ENCODE measurements at places on chromosomes 7 and 10.

DNA sequence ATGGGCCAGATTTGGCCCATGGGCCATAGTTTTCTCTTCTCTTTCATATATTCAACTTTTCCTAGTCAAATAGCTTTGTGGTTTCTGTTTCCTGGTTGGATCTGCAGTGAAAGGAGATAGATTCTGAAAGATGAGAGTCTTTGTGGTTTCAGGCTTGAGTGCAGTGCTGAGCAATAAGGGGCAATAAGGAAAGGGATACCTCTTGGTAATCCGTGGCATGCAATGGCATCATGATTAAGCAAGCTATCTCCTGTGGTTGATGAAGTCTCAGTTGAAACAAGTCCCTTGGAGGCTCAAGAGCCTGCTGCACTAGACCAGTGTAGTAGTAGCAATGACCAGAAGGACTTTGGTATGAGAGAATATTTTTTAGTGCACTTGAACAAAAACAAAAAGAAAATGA, 187.7 kb upstream of the CNTNAP2 start:
- no peak overlapping the region for H3K27ac ChIP-seq
- no peaks in the 10 kb centered on the region for H3K36me3 ChIP-seq
- no peaks in the 10 kb centered on the region for H3K4me1 ChIP-seq
- no peaks in the 10 kb centered on the region for H3K27me3 ChIP-seq
- H3K4me3 ChIP-seq, result no peak overlapping the region

- H3K27ac ChIP-seq, result no peak overlapping the region
- H3K4me3 ChIP-seq, result no peak overlapping the region
- H3K27me3 ChIP-seq, result no peaks in the 10 kb centered on the region
Measured at GRCh38 chr7:105512415-105512814, 9.7 kb downstream of the PUS7 start.

- H3K27me3 ChIP-seq, result peaks cover 27% of the 10 kb centered on the region
- H3K36me3 ChIP-seq, result no peaks in the 10 kb centered on the region
- no peak overlapping the region for H3K27ac ChIP-seq
- no peak overlapping the region for H3K4me3 ChIP-seq
Measured at GRCh38 chr10:69663369-69663947, 33.4 kb downstream of the FAM241B start.

- H3K27ac ChIP-seq, result no peak overlapping the region
- no peak for DNase-seq
- H3K4me3 ChIP-seq, result no peak overlapping the region
- no peaks in the 10 kb centered on the region for H3K36me3 ChIP-seq
Measured at GRCh38 chr10:1339396-1339795, 283.2 kb downstream of the WDR37 start.

DNA sequence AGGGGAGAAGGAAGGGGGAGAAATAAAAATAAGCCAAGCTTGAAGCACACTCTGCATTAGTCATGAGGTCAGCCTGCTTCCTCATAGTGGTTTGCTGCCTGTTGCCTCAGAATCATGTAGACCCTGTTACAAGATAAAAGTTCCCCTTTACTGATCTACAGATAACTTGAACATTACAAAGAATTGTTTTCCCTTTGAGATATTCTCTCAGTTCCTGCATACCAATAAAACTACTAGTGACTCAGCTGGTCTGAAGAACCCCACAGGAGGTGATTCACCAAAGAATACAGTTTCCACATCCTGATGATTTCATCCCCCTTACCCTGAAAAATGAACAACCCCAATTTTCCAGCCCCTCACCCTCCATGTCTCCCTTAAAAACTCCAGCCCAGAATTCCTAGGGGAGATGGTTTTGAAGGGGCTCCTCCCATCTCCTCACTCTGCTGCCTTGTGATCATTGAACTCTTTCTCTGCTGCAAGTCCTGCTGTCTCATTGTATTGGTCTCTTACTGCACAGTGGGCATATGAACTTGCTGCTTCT, 31.5 kb upstream of the NRP1 start:
- H3K4me1 ChIP-seq, result no peaks in the 10 kb centered on the region
- H3K4me3 ChIP-seq, result no peak overlapping the region
- H3K27ac ChIP-seq, result no peak overlapping the region
- H3K27me3 ChIP-seq, result no peaks in the 10 kb centered on the region
- no peaks in the 10 kb centered on the region for H3K36me3 ChIP-seq

GRCh38 chr10:31875608-31876007, 53.0 kb downstream of the ARHGAP12 start:
- DNase-seq, result no peak
- no peak overlapping the region for H3K4me3 ChIP-seq
- no peak overlapping the region for H3K27ac ChIP-seq
- peaks cover 23% of the 10 kb centered on the region for H3K4me1 ChIP-seq
- no peaks in the 10 kb centered on the region for H3K27me3 ChIP-seq
- H3K36me3 ChIP-seq, result no peaks in the 10 kb centered on the region

- H3K27me3 ChIP-seq, result peaks cover 11% of the 10 kb centered on the region
- H3K4me1 ChIP-seq, result no peaks in the 10 kb centered on the region
- H3K4me3 ChIP-seq, result no peak overlapping the region
- no peaks in the 10 kb centered on the region for H3K36me3 ChIP-seq
Measured at GRCh38 chr10:131706476-131706875, 194.3 kb upstream of the PPP2R2D start.

GRCh38 chr7:28062197-28062991, 118.2 kb downstream of the JAZF1 start:
- H3K4me3 ChIP-seq, result no peak overlapping the region
- no peaks in the 10 kb centered on the region for H3K27me3 ChIP-seq
- no peaks in the 10 kb centered on the region for H3K4me1 ChIP-seq
- no peaks in the 10 kb centered on the region for H3K36me3 ChIP-seq
- no peak overlapping the region for H3K27ac ChIP-seq

DNA sequence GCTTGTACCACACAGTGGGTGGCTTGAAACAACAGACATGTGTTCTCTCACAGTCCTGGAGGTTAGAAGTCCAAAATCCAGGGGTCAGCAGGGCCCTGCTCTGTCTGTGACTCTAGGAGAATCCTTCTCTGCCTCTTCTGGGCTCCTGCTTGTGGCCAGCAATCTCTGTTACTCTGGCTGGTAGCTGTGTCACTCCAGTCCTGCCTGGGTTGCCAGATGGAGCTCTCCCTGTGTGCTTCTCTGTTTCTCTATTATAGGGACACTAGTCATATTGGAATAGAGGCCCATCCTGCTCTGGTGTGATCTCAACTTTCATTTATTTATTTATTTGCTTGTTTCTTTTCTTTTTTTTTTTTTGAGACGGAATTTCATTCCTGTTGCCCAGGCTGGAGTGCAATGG, 276.6 kb upstream of the GALNT17 start:
- H3K36me3 ChIP-seq, result no peaks in the 10 kb centered on the region
- DNase-seq, result no peak

DNA sequence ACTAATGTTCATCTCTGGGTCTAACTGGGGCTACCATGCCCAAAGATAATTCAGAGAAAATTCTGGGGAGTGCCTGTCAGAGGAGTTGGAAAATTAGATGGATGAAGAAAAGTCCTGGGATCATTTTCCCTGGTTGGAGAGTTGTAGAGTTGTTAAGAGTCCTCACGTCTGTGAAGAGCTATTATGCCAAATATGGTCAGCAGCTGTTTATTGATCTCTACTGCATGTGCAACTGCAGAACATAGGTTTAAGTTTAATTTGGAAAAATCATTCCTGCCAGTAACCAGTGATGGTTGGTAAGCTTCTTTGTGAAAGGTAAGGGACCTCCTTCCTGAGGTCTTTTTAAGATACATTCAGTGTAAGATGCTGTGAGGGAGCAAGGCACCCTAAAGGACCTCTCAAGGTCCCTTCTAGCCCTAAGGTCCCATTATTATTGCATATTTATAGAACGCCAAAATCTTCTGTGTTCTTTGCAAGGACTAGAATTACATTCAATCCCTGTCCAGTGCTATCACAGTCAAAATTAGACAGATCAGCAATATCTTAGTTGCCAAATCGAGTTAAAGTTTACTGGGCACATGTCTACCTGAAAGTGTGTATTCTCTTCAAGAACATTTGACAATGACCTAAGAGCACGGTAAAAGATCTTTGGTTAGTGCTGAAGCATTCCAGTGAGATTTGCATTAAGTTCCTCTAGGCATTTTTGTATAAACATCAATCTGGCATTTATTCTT, 62.7 kb downstream of the VTI1A start:
- no peaks in the 10 kb centered on the region for H3K36me3 ChIP-seq
- peaks cover 8% of the 10 kb centered on the region for H3K4me1 ChIP-seq
- H3K4me3 ChIP-seq, result no peak overlapping the region
- no peaks in the 10 kb centered on the region for H3K27me3 ChIP-seq
- DNase-seq, result no peak

GRCh38 chr10:132163278-132163765, 23.4 kb upstream of the DPYSL4 start:
- H3K27me3 ChIP-seq, result no peaks in the 10 kb centered on the region
- peaks cover 11% of the 10 kb centered on the region for H3K4me1 ChIP-seq
- H3K4me3 ChIP-seq, result no peak overlapping the region
- peak; percentile 33 for DNase-seq
- no peaks in the 10 kb centered on the region for H3K36me3 ChIP-seq

GRCh38 chr10:18400906-18401245, 250.5 kb downstream of the NSUN6 start:
- no peak overlapping the region for H3K27ac ChIP-seq
- peaks cover 10% of the 10 kb centered on the region for H3K4me1 ChIP-seq
- H3K4me3 ChIP-seq, result no peak overlapping the region
- no peaks in the 10 kb centered on the region for H3K36me3 ChIP-seq

GRCh38 chr10:31622978-31623377, 304.0 kb downstream of the ZEB1 start:
- no peak overlapping the region for H3K27ac ChIP-seq
- no peaks in the 10 kb centered on the region for H3K27me3 ChIP-seq
- no peak overlapping the region for H3K4me3 ChIP-seq
- H3K4me1 ChIP-seq, result 0 out of 2 replicates have a peak, but pooled peaks cover 7% of the 10 kb centered on the region

DNA sequence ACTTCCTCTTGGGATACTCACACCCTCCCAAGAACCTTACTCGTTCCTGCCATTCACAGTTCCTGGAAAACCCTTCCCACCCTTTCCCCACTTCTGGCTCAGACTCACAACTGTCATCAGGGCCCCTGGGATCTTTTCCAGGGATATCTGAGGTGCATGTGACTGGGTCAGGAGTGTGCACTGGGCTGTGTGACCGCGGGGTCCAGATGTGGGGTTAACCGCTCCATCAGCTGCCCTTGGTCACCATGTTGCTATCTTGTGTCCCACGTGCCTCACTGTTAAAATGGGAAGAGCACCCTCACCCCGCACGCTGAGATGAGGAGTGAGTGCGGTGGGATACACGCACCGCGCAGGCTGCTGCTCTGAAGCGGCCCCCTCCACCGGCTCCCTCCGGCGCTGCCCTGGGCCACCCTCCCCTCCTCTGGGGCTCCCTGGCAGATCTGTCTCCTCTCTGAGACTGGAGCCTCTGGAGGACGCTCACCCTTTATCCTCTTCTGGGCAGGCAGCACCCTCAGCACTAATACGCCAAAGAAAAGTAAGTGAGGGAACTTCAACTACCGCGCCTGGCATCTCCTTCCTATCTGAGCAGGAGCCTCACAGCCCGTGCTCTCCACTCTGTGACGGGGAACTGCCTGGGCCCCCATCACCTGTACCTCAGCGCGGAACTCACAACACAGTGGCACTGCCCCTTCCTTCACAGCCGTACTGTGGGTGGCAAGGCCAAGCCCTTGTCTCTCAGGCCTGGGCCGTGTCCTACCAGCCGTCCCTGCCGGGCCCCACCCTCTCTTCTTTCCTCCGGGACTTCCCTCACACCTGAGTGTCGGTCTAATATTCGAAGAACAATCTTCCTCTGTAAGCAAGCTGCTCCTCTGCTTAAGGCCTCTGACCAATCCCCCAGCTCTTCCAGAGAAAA, 15.6 kb downstream of the COBL start:
- no peaks in the 10 kb centered on the region for H3K27me3 ChIP-seq
- peaks cover under 1% of the 10 kb centered on the region for H3K4me1 ChIP-seq
- no peak overlapping the region for H3K27ac ChIP-seq
- H3K36me3 ChIP-seq, result no peaks in the 10 kb centered on the region

- peaks cover 34% of the 10 kb centered on the region for H3K27me3 ChIP-seq
- no peak for DNase-seq
- H3K36me3 ChIP-seq, result no peaks in the 10 kb centered on the region
- no peak overlapping the region for H3K27ac ChIP-seq
- peak overlapping the region; percentile 34 for H3K4me3 ChIP-seq
Measured at GRCh38 chr10:114042895-114043531, 653 bp upstream of the ADRB1 start.

DNA sequence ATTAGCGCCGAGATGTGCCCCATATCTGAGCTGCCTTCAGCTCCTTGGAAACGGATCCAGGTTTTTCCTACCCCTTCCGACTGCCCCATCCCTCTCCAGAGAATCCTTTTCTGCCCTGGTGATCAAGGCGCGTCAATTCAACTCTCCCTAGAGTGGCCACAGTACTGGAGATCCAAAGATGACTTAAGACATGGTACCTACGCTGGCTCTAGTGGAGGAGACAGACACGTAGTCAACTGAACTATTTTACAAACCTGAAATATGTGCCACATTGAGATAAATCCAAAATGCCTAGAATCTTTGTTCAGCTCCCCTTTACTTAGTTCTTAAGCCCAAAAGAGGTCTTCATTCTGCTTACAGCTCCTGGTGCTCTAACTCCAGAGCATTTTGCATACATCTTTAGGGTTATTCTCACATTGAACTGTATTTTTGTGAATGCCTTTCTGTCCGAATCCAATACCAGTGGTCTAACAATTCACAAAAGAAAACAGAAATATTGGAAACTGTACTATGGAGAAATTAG, 444 bp upstream of the TNPO3 start:
- H3K4me1 ChIP-seq, result peaks cover 38% of the 10 kb centered on the region
- DNase-seq, result no peak
- peak overlapping the region; percentile 100 for H3K27ac ChIP-seq
- H3K27me3 ChIP-seq, result no peaks in the 10 kb centered on the region

GRCh38 chr10:132547421-132547861, 9.9 kb downstream of the INPP5A start:
- H3K27ac ChIP-seq, result no peak overlapping the region
- no peak overlapping the region for H3K4me3 ChIP-seq
- H3K4me1 ChIP-seq, result peaks cover 33% of the 10 kb centered on the region
- H3K27me3 ChIP-seq, result no peaks in the 10 kb centered on the region
- no peaks in the 10 kb centered on the region for H3K36me3 ChIP-seq

- no peaks in the 10 kb centered on the region for H3K4me1 ChIP-seq
- no peak overlapping the region for H3K27ac ChIP-seq
- H3K27me3 ChIP-seq, result no peaks in the 10 kb centered on the region
- H3K4me3 ChIP-seq, result no peak overlapping the region
Measured at GRCh38 chr7:98993024-98993897, 114.9 kb downstream of the TRRAP start.

- no peaks in the 10 kb centered on the region for H3K36me3 ChIP-seq
- no peak overlapping the region for H3K4me3 ChIP-seq
- peaks cover 14% of the 10 kb centered on the region for H3K4me1 ChIP-seq
- H3K27ac ChIP-seq, result no peak overlapping the region
- peaks cover 23% of the 10 kb centered on the region for H3K27me3 ChIP-seq
Measured at GRCh38 chr7:26618449-26618848, 245.9 kb downstream of the SKAP2 start.

- no peak for DNase-seq
- no peak overlapping the region for H3K27ac ChIP-seq
Measured at GRCh38 chr10:25890995-25891394, 43.0 kb upstream of the MYO3A start.

GRCh38 chr7:104814126-104814525, 199.9 kb upstream of the KMT2E start:
- H3K4me3 ChIP-seq, result no peak overlapping the region
- peaks cover 5% of the 10 kb centered on the region for H3K27me3 ChIP-seq
- no peak for DNase-seq
- H3K36me3 ChIP-seq, result no peaks in the 10 kb centered on the region

- H3K36me3 ChIP-seq, result no peaks in the 10 kb centered on the region
- peak; percentile 6 for DNase-seq
- H3K27ac ChIP-seq, result no peak overlapping the region
- no peak overlapping the region for H3K4me3 ChIP-seq
Measured at GRCh38 chr7:110922906-110923305, 168.0 kb upstream of the LRRN3 start.
